ENCODE measurements at places on chromosomes 7 and 10.

DNA sequence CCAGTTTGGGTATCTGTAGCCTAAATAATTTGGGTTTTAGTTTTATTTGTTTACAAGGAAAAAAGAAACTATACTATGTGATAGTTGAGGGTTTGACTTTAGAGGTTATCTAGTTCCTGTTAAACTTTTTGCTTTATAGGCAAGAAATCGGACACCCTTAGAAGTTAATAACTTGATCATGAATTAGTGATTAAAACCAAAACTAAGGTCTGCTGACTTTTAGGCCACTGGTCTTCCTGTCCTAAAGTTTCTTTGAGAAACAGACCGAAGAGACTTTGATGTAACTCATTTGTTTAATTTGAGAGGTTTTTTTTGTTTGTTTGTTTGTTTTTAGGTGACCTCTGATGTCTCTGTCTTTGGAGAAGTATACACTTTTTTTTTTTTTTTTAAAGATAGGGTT lies 59.7 kb downstream of the PHTF2 start:
- DNase-seq: no peak

- DNase-seq: no peak
Observed at GRCh38 chr10:125294109-125294508, 133.7 kb upstream of the CTBP2 start.

GRCh38 chr10:35460852-35461460 lies 124.6 kb downstream of the CCNY start:
- DNase-seq: no peak

GRCh38 chr10:48389272-48389671 lies 82.8 kb downstream of the MAPK8 start:
- DNase-seq: no peak

DNA sequence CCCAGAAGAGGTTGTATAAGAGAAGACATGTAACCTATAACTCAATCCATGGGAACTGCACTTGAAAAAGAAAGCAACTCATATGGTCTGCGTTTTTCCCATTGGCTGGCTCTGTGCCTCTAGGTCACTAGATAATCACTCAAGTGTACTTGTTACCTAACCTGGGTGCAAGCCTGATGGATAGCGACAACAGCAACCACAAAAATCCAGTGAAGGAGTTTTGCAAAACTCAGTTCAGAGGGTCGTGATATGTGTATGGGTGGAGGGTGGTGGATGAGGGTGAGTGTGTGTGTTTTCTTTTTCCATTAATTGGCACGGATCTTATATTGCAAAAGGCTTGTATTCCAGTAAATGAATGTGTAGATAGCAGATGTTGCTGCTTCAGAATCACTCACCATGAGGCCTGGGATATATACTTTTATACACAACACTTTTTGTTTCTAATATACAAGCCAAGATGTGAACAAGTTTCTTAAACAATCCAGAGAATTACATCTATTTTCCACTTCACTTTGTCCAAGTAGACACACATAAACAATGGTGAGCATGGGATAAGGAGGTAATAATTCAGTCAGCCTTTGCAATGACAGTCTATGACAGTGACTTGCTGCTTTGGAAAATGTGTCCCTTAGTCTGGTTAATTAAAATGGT lies 286.9 kb upstream of the DKK1 start:
- no peak for DNase-seq

DNA sequence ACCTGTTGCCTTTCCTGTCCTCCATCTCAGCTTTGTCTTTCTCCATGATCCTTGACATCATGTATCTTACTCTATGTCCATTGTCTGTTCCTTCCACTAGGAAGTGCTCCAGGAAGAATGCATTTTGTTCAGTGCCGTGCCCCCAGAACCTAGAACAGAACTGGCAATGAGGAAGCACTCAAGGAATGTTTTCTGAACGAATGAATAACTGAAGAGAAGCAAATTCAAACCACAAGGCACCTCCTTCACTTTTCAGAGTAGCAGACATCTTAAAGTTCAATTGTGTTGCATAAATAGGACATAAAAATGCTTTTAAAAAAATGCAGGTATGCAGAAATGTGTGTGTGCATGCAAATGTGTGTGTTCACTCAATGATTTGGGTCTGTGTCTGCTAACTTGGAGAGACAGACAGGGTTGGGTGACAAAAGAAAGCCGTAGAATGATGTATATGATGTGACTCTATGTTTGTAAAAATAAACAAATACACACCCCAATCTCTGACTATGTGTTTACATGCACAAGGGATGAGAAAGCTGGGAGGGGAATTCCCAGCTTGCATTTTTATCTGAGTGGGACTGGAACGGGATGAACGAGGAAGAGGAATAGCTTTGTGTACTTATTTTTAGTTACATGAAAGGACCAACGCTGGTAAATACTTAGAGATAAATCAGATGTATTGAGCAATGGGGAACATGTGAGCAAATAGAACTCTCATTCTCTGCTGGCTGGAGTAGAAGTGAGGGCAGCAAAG lies 237.7 kb downstream of the FANK1 start:
- DNase-seq: no peak

DNA sequence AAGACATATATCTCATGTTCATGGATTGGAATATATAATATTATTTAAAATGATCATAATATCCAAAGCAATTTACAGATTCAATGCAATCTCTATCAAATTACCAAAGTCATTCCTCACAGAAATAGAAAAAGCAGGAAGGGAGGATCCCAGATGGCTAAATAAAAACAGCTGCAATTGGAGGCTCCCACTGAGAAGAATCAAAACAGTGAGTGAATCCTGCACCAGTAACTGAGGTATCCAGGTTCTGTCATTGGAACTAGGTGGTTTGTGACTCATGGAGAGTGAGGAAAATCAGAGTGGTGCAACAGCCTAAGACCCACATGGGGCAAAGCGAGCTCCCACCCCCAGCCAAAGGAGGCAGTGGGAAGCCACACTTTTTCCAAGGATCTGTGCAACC lies 128.4 kb downstream of the MTERF1 start:
- DNase-seq: no peak

- DNase-seq: no peak
Observed at GRCh38 chr7:158834878-158835784, 5.8 kb upstream of the ESYT2 start.

DNA sequence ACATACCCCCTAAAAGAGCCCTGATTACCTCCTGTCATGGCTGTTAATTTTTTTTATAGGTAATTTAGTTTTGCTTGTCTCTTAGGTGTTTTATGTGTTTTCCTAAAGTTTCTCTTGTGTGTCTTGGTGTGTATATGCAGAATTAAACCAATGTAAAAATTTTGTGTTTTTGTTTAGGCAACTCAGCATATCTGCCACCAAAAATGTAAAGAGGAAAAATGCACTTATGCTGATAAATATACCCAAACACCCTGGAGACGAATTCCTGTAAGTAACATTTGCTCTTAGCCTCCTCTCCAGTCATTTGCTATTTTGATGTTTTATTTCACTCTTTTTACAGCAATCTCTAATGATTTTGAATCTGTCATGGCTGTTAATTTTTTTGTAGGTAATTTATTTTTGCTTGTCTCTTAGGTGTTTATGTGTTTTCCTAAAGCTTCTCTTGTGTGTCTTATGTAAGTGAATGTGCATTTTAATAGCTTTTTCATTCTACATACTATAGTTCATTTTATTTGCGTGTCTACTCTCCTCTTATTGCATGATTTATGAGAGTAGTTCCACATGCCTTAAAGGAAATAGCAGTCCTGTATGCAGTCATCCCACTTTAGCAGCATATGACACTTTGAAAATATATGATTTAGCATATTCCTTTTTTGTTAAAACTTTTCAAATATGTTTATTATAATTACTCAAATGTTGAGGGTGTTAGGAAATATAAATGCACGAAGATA lies 149.2 kb downstream of the CCSER2 start:
- DNase-seq: no peak
